GM10248 (cell line): ENCODE measurements at places on chromosomes 6 and 20.

DNA sequence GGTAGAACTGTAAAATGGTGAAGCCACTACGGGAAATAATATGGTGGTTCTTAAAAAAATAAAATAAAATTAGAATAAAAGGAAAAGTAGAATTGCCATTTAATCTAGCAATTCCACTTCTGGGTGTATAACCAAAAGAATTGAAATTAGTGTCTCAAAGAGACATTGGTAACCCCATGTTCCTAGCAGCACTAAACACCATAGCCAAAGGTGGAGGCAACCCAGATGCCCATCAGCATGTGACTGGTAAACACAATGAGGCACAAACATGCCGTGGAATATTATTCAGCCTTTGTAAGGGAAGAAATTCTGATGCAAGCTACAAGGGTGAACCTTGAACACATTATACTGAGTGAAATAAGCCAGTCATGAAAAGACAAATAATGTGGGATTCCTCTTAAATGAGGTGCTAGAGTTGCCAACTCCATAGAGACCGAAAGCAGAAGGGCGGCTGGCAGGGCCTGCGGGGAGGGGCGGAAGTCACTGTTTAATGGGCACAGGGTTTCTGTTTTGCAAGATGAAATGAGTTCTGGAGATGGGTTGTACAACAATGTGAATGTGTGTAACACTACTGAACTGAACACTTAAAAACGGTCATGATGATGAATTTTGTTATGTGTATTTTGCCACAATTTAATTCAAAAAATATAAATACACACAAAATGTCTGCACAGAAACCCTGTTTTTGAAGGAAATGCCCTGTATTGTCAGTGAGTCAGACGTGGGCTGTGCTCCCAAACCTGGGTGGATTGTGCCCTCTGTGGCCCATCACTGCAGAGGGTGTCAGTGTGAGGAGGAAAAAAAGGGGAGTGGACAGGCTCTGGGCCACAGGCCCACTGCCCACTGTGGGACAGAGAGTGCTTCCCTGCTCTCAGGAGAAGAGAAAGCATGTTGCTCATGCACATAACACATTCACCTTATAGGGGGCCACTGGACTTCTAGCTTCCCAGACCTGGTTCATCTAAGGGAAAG lies 49.6 kb upstream of the CD93 start:
- no peak for DNase-seq

GRCh38 chr20:44598423-44599305 lies 16.3 kb downstream of the PKIG start:
- DNase-seq, result no peak

DNA sequence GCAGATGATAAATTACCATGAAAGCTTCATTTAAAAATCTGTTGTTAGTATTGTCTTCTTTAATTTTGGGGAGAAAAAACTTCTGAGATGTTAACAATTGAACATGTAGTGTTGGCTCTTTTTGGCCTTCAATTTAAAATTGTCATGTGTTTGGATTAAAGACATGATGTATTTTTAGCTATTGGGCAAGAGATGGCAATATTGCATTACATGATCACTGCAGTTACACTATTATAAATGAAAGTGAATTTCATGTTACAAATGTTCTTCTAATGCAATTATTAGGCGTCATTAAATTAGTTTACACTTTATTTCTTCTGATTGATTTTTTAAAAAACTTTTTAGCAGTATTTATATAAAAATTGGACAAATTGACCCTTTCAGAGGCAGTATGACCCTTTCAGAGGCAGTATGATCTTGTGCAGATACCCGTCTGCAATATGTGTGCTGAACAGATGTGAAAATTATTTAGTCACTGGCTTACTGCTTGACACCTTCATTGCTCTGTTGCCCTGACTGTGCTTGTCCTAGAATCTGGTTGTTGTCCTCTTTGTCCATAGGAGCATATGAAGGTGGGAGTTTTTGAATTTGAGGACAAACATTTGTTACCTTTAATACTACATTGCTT lies 25.8 kb downstream of the CDKAL1 start:
- no peak for DNase-seq

DNA sequence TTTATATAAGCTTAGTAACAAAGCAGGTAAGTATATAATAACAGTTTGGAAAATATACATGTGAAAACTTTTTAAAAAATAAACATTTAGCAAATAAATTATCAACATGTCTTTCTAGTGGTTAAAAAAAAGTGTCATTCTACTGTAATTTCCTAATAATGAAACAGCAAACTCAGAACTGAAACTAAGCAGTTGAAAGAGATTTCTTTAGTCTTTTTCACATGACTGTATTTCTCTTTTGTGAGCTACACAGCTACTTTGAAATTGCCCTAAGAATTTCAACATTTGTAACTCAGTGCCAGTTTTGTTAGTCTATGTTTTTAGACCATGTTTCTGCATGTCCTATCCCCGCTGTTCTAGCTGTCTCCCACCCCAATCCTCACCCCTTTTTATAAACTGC lies 28.4 kb upstream of the SDHAF4 start:
- DNase-seq, result peak; percentile 40

- no peak for DNase-seq
These were observed 107.8 kb downstream of the TOX2 start for GRCh38 chr20:44022464-44022863.

DNA sequence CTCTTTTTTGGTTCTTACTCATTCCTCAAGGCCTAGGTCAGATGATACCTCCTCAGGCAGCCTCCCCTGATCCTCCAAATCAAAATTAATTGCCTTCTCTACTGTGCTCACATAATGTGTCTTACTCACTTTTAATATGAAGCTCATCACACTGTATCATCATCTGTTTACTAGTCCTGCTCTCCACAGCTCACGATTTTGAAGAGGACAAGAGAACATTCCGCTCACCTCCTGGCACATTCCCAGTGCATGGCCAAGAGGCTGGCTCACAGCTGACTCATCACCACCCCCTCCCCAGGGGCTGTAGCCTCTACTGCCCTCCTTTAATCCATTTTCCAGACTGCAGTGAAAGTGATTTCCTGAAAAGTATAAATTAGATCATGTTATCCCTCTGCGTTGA lies 133.1 kb downstream of the ALDH8A1 start:
- DNase-seq, result no peak

GRCh38 chr6:137751768-137752560 lies 115.1 kb upstream of the TNFAIP3 start:
- DNase-seq, result no peak

DNA sequence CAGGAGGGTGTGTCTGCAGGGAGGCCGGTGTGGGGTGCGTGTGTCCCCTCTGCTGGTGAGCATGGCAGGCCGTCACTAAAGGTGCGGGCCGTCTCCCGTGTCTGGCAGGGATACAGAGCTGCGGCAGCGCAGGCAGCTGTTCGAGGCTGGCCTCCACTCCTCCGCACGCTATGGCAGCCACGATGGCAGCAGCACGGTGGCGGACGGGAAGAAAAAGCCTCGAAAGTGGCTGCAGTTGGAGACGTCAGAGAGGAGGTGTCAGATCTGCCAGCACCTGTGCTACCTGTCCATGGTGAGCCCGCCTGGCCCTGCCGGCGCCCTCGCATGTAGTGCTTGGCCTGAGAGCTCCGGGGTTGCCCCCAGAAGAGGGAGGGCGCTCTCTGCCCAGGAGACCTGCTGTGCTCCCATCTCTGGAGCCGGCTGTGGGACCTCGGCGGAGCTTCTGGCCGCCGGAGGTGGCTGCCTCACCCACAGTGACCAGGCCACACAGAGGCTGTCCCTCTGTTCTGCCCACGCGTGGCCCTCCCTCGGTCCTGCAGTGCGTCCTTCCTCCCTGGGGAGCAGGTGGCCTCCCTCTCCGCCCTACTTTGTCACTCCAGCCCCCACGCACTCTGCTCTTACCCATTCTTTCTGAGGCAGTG lies 149.6 kb downstream of the DTNBP1 start:
- no peak for DNase-seq

DNA sequence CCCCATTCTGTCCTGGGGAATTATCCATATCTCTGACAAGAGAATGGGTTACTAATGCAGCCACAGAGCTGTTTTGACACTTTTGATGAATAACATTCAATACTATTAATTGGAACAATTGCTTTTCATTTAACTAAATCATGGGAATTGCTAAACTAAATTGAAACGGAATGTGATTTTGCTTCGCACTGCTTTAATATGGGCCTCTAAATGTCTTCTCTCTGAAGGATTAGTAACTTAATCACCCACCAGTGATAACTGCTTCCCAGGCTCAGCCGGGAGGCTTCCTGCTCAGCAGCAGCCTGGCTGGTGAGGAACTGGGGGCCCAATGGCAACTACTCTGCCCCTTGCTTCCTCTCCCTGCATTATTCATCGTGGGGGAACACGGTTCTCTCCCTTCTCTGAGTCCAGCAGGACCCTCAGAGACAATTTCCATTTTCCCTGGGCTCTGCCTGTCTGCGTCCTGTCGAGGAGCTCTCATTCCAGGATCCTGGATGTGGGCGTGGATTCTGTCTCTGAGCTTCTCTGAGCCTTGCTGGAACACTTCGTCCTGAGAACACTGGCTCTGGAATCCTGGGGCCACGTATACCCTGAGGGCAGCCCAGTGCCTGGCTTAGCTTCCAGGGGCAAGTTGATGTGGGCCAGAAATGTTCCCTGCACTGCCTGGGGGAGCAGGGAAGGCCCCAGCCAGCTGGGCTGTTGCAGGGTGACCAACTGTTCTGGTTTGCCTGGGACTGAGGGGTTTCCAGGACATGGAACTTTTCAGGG lies 308.9 kb downstream of the DHX35 start:
- DNase-seq, result no peak

DNA sequence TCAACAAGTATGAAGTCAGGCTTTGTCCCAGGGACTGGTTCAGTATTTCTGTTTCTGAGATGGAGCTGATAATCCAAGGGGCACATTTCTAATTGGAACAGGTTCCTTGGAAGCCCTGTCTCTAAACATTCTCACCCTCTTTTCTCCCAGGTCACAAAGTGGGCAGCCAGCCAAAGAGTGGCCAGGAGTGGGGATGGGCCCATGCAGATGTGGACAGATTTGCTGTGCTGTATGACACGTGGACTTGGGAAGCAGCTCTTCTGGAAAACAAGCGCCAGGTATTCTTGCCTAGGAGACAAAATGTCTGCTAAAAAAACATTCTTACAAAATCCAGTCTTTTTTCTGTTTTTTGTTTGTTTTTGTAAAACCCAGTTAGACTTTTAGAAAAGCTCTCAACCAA lies 140.2 kb downstream of the CD164 start:
- DNase-seq, result no peak

DNA sequence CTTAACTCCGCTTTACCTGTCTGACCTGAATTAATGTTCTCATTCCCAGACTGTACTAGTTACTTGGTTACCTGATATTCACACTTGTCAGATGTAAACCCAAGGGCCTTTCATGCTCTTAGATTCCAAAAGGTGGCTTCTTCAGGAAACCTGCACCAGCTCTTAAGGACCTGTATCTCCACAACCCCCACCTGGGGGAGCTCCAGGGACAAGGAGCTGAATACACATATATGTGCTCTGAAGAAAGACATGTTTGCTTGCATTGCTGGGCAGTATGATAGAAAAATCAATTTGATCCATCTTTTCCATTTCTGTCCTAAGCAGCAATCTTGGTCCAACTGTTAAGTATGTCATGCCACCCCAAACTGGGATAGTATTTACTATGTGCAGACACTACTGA lies 64.8 kb upstream of the POU3F2 start:
- DNase-seq, result no peak

DNA sequence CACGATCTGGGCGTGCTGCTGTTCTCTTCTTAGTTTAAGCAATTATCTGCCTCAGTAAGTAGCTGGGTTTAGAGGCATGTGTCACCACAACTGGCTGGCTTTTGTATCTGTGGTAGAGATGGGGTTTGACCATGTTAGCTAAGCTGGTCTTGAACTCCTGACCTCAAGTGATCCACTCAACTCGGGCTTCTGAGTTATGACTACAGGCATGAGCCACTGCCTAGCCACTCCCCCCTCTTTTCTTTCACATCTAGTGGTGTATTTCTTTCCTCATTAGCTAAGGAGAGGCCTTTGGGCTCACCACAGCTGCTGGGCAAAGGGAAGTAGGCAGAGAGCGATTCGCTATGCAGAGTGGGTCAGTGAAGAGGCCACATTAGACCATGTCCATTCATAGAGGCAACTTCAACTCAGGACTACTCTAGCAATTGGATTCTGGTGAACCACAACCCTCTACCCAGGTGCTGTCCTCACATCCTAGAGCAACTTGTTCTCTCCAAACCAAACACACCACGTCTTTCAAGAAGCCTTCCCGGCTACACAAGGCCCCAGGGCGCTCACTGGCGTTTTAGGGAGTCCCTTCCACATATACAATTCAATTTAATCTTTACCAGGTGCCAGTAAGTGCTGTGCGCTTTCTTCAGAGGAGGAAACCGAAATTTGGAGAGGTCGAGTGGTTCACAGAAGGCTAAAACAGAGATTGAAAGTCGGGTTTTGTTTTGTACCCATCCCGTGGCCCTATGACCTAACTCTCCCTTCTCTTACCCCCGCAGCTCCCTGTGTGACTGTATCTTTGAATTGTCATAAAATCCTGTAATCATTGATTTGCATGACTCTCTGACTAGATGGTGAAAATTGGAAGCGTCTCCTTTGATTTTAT lies 26.5 kb upstream of the GFOD1 start:
- DNase-seq, result no peak

- no peak for DNase-seq
These were observed 2.7 kb downstream of the ID1 start for GRCh38 chr20:31607640-31608250.
